ENCODE measurements at places on chromosomes 4 and X.

GRCh38 chr4:106312377-106312776, 3.6 kb downstream of the TBCK start:
- DNase-seq, result no peak

DNA sequence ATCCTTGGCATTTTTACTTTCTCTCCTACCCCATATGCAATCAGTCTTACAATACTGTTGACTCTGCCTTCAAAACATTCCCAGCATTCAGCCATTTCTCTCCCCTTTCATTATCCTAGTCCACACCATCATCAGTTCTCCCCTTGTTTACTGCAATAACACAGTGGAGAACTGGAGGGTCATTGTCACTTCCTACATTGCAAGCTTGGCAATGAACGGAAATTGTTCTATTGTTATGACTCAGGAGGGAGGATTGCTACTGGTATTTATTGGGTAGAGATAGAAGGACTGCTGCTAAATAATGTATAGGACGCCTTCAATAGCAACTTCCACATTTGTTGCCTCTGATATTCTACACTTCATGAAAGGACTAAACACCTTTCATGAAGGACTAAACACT, 231.8 kb downstream of the BANK1 start:
- DNase-seq, result no peak

GRCh38 chr4:30789219-30789671, 69.1 kb downstream of the PCDH7 start:
- no peak for DNase-seq

DNA sequence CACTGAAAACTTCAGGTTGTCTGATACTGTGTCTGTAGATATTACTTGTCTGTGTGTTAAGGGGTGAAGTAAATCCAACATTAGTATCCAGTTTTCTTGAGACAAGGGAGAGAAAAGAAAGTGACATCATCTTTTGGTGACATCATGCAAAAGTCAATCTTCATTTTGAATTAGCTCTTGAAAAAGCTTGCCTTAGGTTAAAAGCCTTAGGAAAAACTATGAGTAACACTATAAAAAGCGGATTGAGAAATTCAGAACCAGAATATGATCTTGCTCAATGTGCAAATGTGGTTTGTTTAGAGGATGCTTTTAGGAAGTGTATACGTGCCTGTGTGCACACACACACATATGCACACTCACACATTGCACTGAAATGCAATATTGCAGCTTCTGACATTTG, 345.8 kb upstream of the CASK start:
- DNase-seq, result no peak

- no peak for DNase-seq
Observed at GRCh38 chr4:80803337-80803736, 227.2 kb upstream of the BMP3 start.

GRCh38 chr4:121373841-121374240, 7.0 kb downstream of the QRFPR start:
- no peak for DNase-seq

DNA sequence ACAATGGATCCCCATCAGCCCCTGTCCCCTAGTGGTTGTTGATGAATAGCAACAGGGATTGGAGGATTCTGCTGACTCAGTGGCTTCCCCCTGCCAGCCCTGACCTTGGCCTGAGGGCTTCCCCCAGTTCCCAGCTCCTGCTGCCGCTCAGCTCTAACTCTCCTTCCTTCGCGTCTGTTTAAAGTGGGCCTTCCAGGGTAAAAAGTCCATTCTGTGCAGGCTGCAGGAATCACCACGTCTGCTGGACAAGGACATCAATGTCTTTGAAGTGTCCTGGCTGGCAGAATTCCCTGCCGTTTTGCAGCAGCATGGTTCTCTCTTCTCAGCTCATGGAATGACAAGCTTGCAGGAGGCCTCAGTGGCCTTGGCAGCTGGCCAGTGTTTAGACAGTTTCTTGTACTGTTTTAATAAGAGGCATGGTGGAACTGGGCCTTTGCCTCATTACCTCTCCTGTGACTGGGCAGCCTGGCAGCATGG, 152.5 kb upstream of the STX18 start:
- DNase-seq, result no peak

DNA sequence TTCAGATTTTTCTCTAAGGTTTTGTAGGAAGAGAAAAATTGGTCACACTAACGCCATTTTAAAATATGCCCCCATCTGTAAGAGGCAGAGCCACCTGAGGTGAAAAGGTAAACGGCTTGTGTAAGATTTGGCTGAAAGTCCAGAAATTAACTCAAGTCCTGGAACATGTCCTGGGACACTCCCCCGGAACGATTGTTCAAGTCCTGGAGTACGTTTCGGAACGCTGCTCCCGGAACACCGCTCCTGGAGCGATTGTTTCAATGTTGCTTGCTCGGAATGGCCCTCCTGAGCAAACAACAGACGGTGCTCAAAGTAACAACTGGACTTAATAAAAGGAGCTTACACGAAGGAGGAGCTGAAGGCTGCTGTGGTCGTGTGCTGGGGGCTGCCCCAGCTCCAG, 796.5 kb upstream of the SLIT2 start:
- DNase-seq, result peak; percentile 56

GRCh38 chr4:164906368-164906767, 29.4 kb downstream of the APELA start:
- no peak for DNase-seq

GRCh38 chr4:158768555-158769174, at the start of gene FNIP2:
TSS of gene FNIP2 (plus strand) at chr4:158769026. CDS start at chr4:158769213, 187 bp downstream.
- peak; percentile 78 for DNase-seq

DNA sequence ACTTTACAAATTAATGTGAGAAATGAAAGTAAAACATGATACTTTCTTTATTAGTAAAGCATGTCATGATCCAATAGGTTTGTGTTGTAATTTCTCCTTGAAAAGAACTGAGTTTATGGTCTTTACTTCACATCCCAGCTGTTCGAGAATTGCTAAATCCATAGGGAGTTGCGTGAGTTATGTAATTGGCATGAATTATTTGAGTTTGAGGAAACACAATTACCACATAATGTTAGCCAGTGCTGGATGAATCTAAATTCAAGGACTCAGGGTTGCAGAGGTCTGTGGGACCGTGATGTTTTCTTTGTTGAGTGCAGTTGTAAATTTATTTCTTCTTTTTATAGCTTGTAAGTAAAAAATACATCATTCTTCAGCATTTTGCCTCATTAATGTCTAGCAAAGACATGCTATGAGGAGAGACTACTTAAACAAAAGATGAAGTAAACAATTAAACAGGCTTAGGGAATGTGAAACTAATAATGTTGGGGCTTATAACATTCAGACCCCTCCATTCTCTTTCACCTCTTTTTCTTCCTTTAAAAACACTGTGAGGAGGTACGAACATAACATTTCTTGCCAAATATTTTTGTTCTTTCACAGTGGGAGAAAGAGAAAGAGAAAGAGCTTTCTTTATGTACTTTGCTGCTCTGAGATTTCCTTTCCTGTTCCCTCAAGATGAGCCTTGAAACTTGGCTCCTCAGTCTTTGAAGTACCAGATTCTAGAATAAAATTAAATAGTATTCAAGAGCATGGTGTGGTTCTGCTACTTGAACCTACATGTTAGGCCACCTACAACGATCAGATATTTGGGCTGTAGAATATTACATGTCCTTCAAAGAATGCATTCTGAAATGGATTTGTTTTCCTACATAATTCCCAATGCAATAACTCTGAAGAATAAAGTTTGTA, 159.6 kb upstream of the ANK2 start:
- DNase-seq, result no peak

DNA sequence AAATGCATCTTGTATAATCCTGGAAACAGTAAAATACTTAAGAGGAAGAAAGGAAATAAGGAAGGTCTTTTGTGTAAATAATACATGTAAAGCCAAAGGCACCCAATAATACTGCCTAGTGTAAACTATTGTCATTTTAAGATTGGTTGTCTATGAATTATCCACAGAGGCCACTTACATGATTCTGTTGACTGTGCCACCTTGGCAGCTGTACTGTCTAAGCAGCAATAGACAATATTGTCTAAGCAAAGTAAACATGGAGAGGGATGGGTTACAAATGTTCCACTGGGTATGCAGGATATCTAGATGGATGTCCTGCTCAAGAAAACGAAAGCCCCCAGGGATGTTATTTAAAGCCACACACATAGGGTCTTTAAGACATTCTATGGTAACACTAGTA, 19.4 kb downstream of the BEND4 start:
- DNase-seq, result no peak

DNA sequence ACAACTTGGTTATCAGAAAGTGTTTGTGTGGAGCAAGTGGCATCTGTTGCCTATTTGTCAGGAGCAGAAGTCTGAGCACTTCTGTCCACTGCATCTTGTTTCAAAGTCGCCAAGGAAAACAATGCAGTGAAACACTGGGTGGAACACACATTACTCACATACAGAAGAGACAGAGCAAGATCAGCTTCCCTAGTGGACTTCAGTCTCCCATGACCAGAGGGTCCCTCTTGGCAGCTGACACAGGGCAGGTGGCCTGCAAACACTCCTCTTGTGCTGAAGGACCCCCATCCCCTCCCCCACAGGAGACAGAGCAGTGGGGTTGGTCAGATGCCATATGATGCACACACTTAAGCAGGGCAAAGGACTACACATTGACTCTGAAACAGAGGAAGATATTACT, 3.6 kb upstream of the BBS12 start:
- DNase-seq, result no peak

DNA sequence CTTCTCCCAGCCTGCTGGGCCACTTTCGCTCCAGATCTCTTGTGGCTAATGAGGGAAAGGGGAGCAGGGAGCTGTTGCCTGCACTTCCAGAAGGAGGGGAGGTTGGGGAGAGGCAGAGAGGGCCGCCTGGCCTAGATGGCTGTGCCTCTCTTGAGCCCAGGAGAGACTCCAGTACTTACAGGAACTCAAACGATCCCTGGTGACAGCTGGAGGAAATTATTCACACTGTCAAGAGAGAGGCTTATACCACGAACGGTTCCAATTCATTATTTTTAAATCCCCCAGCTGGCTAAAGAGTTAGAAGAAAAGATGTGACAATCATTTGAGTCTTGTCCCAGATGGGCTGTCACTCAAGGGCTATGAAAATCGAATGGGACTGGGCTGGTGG, 96.1 kb downstream of the PHKA2 start:
- DNase-seq, result no peak

- DNase-seq, result no peak
Observed at GRCh38 chr4:82710197-82710929, 88.2 kb downstream of the SCD5 start.

DNA sequence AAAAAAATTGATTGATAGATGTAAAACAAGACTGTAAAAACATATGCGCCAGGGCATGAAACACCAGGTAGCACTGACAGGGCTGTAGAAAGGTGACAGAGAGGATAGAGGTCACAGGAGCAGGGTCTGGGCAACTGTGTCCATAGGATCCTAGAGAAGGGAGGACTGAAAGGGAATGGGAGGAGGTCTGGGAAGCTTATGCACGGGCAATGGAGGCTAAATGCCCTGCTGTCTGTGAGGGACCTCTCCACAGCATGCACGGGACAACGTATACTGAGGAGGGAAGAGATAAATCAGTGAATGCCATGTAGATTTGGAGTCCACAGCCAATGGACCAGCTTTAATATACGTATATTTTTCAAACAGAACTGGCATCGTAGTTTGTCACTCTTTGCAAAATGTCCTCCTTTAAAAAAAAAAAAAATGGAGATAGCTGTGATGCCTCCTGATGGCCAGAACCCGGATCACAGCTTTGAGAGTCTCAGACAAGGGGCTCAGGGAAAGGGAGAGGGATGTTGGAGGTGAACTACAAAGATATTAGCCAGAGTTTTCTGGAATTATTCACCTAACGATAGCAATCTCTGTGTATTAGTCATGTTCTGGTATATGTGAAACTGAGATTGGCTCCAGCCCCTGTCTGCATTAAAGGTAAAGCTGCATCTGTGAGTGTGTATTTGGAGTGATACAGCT, 16.0 kb downstream of the RAB40A start:
- DNase-seq, result no peak

- DNase-seq, result no peak
Observed at GRCh38 chrX:69457756-69458155, 46.4 kb upstream of the NALF2 start.

GRCh38 chr4:92580816-92581215, 277.1 kb downstream of the GRID2 start:
- no peak for DNase-seq

- no peak for DNase-seq
Observed at GRCh38 chr4:38279650-38280322, 319.6 kb downstream of the PTTG2 start.

DNA sequence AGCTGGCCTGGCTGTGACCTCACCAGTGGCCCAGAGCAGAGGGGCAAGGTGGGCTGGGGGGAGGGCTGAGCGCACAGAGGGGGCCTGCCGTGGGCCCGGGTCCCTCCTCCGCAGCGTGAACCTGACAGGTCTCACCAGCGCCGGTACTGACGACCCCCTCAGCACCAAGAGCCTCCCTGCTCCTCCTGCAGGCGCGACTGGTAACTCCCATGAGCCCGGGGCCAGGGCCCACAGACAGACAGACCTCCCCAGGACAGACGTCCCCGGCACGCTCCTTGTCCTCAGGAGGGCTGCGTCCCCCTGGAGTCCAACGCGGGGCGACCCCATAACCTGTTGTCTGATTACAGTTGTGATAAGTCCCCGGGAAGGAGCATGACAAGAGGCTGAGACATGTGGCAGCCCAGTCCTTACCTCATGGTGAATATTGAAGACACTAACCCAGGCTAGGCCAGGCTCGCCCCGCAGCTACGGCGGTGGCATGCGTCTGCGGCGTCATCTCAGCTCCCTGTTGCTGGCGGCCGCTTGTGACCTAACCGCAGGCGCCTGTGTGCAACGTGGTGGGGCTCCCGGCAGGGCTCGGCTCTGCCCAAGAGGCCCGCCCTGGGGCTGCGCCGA, 8.5 kb downstream of the AKAP17A start:
- no peak for DNase-seq

GRCh38 chr4:176563591-176563990, 229.1 kb downstream of the VEGFC start:
- DNase-seq, result peak; percentile 20

- DNase-seq, result no peak
Observed at GRCh38 chrX:28880136-28880535, 292.9 kb downstream of the IL1RAPL1 start.

GRCh38 chr4:118758293-118758692, 73.1 kb downstream of the METTL14 start:
- DNase-seq, result no peak

DNA sequence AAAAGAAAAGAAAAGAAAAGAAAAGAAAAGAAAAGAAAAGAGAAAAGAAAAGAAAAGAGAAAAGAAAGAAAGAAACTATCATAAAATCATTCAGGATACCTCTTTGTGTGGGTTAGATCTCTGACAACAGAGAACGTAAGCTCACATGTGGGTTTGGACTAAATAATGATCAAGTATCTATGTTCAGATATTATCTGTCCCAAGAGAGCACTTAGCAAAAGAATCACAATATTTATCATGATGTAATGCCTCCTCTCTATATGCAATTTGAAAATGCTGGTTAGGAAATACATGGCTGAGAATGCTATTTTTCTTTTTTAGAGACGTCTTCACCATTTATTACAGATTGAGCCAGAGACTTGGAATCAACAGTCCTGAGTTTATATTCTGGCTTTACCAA, 191.3 kb downstream of the KCNIP4 start:
- DNase-seq, result no peak

- DNase-seq, result no peak
Observed at GRCh38 chr4:139786494-139787354, 121.1 kb downstream of the MGST2 start.

All from NCI-H2081 (cell line).